Activated T-cell treated with anti-CD3 and anti-CD28 coated beads for 48 hours (primary cell): ENCODE measurements at places on chromosomes 3 and 15.

- DNase-seq, result no peak
These were observed 49.2 kb downstream of the MBNL1 start for GRCh38 chr3:152317956-152318355.

DNA sequence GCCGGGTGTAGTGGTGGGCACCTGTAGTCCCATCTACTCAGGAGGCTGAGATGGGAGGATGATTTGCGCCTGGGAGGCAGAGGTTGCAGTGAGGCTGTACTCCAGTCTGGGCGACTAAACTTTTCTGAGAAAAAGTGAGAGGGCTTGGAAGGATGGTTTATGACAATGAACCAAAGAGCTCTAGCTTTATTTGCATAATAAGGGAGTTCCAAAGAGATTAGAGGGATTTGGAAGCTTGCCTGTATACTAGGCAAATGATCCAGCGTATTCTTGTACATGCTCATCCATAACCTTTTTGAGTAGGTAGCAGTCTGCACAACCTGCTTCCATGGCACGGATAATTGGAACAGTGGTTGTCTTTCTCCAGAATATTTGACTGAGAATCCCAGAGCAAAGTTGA lies 251.1 kb downstream of the CHL1 start:
- no peak for DNase-seq

GRCh38 chr3:23019596-23020300 lies 183.4 kb upstream of the UBE2E2 start:
- DNase-seq, result no peak

DNA sequence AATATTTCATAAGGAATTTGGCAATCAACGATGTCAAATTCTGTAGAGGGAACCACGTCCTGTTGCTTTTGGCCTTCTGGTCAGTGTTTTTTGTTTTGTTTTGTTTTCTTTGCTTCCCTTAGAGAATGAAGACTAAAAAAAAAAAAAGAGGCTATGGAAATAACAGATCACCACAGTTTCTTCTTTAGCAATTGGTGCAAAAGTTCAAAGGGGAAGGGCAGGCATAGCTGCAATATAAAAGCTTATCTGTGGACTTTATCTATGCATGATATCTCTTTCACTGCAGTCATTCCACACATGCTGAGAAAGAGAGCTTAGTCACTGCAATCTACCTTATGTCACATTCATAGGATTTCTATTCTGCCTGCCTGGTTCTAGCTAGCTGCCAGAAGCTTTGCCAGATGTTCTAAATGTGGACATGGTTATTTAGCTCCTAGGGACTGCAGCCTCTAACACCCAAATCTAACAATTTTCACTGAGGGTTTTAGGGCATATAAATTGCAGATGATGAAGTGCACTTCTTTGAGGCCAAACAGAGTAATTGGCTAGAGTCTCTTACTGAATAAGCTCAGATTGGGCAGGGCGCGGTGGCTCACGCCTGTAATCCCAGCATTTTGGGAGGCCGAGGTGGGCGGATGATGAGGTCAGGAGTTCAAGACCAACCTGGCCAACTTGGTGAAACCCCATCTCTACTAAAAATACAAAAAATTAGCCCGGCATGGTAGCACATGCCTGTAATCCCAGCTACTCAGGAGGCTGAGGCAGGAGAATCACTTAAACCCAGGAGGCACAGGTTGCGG lies 637.2 kb downstream of the NTRK3 start:
- no peak for DNase-seq

DNA sequence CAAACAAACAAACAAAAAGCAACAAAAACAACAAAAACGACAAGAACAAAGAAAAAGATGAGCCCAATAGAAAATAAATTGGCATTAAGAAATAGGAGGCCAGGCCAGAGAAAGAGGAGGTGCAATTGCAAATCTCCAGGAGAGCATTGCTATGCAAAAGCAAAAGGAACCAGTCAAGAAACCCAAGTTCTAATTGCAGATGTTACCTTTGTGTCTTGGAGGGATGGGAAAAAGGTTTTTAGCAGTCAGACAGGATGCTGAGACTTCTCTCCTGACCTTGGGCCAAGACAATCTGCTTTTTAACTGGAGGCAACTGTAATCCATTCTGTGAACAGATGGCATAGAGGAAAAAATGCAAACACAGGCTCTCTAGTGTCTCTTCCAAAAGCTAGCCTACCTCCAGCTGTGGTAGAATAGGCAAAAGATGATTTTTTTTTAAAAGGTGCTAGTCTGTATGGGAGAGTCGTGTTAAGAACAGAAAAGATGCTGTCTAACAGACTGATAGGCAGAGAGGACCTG lies 56.4 kb downstream of the LSAMP start:
- DNase-seq, result no peak

DNA sequence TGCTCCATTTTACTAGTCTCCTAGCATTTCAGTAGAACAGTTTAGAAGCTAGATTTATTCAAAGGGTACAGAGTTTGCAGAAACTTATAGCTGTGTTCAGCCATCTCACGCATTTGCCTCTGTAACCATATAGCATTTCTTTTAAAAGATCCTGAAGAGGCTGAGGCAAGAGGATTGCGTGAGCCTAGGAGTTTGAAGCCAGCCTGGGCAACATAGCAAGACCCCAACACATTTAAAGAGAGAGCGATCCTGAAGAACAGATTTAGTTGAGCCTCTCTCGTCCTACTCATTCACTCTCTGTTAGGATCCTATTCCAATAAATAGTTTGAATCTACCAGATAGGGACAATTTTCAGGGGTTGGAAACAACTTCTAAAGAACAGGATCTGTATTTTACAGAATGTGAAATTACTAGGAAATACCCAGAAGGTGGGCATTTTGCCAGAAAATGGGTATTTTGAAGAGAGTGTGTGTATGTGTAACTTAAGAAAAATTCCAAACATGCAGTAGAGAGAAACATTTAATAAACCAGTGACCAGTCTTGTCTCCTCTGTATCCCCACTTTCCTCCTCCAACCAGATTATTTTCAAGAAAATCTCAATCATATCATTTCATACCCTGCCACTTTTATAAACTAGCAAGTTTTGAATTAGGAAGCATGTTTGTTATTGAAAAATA lies 4.5 kb downstream of the EIF3J start:
- no peak for DNase-seq

DNA sequence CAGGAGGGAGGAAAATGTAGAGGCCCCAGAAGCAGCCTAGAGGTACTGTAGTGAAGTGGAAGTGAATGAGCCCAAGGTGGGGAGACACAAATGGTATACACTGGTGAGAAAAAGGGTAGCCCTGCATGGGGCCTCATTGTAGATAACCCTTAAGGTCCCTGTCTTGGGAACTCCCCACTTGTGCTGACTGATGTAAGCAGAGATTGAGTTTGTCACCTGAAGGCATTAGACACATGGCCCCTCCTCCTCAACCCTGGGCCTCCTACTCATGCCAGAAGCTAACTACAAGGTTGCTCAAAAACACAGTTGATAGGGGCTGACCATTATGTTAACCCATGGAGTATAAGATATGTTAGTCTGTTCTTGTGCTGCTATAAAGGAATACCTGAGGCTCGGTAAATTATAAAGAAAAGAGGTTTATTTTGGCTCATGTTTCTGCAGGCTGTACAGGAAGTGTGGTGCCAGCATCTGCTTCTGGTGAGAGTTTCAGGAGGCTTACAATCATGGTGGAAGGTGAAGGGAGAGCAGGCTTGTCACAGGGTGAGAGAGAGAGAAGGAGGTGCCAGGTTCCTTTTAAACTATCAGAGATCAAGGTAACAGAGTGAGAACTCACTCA lies 84.6 kb upstream of the RNU6-1 start:
- DNase-seq, result no peak

- no peak for DNase-seq
These were observed 4.7 kb upstream of the OCA2 start for GRCh38 chr15:28103831-28104230.

DNA sequence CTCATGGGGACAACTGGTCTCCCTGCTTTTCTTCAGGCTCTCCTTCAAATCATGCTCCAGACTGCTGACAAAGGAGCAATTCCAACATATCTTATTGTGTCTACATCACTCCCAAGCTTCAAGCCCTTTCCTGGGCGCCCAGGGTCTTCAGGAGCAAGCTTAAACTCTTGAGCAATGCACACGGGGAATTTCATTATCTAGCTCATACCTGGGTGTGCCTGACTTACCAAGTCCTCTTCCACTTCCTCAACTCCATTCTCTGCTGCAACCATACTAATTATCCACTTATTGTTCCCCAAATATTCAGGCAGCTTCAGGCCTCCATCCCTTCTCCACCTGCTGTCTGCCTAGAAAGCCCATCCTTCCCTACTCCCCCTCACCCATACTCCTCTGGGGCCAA lies 50.6 kb downstream of the B3GNT5 start:
- no peak for DNase-seq

GRCh38 chr3:147341727-147342126 lies 64.6 kb downstream of the ZIC4 start:
- no peak for DNase-seq

DNA sequence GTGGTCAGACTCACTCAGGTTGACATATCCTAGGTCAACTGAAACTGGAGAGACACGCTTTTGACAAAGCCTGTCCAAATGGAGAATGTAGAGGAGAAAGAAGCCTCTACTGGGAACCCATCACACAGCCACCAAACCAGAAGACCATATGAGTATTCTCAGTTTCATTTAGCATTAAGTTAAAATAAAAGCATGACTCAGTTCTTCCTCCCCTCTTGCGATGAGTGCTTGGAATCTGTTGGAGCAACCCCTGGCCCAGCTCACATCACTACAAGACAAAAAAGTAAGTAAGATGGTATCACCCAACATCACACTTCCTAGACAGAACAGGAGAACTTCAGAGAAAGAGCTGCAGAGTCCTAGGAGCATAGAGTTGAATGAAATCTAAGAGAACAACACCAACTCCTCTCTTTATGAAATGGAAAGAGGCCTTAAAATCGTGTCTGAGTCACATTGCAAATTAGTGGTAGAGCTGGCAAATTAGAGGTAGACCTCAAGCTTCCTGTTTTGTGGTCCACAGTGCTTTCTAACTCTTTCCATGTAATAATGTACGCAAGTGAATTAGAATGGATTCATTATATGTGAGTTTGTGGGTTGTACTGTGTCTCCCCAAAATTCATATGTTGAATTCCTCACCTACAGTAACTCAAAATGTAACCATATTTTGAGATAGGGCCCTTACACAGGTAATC lies 51.2 kb downstream of the FGF12 start:
- no peak for DNase-seq

GRCh38 chr3:178087376-178087775 lies 448.9 kb upstream of the KCNMB2 start:
- no peak for DNase-seq

DNA sequence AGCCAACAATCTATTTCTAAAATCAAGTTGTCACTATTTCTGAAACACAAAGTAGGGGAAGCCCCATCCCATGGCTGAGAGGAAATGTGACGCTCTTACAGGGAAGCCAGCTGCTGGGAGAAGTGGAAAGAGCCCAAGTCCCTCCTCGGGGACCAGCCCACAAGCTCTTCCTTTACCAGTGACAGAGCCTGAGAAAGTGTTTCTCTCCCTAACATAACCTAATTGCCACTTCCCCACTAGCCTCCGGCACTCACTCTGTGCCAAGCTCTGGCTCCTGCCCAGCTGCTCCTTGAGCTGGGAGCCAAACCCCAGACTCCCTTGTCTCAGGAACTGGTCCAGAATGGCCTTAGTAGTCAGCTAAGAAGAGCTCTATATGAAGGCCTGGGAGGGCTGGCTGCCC lies 42.9 kb downstream of the TNFAIP8L3 start:
- no peak for DNase-seq

DNA sequence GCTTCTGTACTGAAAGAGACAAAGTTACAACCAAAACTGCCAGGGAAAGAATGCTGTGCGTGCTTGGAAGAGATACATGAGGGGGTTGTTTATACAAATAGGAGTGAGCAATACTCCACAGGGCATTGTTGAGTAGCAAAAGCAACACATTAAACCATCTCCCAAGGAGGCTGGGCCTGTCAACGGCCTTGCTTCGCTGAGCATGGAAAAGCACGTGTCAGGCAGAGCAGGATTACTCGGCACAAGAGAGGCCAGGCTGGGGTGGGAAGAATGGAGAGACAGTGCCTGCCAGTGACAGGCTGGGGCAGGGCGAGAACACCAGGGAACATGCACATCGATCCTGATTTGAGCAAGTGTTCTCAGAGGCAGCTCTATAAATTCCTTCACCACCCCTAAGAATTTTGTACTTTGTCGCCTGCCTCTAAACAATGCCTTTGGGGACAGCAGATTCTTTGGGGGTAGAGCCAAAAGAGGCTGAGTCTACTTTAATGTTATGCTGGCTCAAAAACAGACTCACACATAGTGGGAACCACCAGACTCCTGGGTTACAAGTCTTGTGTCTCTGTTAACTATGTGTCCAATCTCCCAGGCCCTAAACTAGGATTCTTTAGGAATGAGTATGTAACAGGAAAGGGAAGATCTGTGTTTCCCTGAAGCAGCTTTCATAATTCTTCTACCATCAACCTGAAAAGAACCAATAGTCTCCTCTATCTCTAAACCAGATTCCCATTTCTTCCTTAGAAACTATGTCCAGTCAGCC lies 67.2 kb downstream of the LIPC start:
- DNase-seq, result no peak

DNA sequence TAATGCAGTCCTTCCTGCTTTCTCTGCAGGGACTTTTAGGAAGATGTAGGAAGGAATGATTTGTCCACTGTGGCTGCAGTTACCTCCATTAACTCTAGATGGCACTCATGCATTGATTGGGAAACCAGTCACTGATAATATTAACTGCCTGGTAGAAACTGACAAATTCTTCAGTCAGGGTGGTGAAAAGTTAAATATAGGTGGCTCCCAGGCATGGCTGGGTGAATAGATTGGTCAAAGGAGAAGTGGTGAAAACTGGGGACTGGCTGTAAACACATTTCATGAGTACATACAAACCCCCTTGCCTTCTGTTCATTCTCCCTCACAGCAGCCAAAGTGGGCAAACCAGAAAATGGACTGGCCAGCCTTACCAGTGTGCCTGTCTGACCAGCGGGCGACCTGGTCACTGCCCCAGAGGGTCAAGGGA lies 333.4 kb downstream of the THSD4 start:
- no peak for DNase-seq

DNA sequence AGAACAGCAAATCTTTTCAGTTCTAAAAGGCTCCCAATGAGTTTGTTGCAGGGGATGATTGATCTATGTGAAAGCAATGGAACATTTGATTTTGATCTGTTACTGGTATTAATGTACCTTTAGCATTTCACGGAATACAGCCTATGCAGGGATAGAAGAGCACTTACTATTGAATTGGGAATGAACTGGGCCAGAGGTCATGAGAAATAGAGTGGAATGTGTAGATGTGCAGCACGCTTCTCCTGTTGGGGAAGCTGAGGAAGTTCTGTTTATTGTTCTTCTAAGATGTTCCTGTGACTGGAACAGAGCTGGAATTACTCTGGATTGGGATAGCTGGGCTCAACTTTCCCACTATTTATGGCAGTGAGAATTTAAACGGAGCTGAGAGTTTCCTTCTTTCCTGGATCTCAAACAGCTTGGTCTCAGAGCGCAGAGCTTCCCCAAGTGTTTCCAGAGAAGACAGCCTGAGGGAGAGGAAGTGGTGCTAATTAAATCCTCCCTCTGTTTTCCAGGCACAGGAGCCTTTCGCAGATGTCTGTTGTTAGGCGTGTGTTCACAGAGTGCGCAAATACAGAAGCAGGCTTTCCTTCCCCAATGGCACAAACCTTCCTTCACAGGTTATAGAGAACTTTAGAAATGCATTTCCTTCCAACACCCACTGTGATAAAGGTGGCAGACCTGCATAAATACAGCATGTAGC lies 32.5 kb downstream of the TPRG1 start:
- DNase-seq, result no peak

- peak; percentile 12 for DNase-seq
These were observed 397 bp downstream of the PLXND1 start for GRCh38 chr3:129605922-129606635.
